ENCODE measurements at places on chromosomes 3 and 15. TPM values are rescaled to one million over a fixed set of nuclear protein-coding genes. Genes with fewer than 3 reads are reported as not detected.

The CX3CR1 gene
- total RNA-seq, result not detected

The CASR gene
- total RNA-seq, result not detected

The CHRM5 gene
- 0.02 TPM for total RNA-seq

The CEMIP gene
- total RNA-seq, result 1.5 TPM
